ENCODE measurements at places on chromosomes 13 and 19.

DNA sequence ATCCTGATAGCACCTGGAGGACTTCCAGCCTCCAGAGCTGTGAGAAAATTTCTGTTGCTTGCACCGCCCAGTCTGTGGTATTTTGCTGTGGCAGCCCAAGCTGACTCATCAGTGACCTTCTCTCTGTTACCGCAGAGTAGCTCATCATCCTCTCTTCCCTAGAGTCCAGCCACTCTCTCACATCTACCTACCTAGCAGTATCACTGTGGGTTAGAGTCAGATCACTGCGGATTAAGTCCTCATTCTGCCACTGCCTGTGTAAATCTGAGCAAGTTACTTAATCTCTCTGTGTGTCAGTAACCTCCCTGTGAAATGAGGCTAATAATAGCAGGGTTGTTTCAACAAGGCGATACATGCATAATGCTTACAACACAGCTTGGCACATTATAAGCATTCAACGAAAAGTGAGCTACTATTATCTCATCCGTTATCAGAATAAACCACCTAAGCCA is 40.3 kb upstream of the USPL1 start:
- DNase-seq = peak; percentile 82

DNA sequence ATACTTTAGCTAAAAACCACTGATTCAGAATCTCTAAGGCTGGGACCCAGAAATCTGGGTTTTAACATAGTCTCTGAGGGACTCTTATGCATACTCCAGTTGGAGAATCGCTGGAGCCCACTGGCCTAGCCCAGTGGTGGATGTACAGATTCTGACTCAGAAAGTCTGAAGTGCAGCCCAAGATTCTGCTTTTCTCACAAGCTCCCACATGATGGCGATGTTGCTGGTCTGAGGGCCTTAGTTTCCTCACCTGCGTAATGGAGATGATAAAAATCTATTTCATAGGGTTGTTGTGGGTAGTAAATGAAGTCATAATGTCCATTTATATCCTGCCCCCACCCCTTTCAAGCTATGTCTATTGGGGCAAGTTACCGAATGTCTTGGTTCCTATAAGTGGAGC is 7.7 kb upstream of the CDADC1 start:
- peak; percentile 58 for DNase-seq

DNA sequence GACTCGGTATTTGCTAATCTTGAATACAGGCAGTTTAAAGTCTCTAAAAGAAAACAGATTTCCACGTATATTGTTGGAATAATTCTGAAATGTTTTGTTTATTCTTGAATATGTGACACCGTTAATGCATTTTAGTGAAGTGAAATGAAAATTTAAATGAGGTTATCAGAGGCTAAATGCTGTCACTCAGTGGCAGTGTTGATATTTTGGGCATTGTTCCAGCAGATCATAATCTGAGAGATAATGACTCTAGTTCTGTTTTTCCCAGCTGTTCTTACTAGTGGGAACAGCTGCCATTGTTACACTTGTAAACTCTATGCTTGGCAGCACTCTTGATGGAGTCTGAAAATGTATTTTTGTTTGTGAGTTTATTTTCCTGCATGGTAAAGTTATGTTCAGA is 365.6 kb upstream of the SLC10A2 start:
- DNase-seq = no peak

DNA sequence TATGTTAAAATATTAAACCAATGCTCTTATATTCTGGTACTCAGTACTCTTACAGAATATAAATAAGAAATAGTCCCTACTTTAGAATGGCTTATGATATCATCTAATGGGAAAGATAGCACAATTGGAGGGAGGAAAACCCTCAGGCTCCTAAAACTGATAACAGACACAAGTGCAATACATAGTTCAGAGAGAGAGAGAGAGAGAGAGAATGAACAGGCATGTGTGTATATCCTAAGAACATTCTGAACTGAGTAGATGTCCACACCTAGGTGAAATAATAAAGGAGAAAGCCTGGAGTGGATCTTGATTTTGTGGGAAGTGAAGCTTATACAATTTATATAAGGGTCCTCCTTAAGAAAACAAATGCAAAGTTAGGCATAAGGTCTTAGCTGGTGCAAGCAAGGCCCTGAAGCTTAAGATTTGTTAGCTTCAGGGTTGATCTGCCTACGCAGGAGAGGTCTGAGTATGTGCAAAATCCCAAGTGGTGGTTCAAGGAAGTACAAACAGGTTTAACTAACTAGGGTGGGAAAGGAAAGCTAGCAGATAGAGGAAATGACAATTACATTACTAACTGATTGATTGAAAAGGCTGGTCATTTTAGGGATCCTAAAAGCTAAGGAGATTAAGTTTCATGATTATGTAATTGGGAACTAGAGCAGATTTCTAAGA is 53.3 kb downstream of the SOX21 start:
- DNase-seq = no peak

DNA sequence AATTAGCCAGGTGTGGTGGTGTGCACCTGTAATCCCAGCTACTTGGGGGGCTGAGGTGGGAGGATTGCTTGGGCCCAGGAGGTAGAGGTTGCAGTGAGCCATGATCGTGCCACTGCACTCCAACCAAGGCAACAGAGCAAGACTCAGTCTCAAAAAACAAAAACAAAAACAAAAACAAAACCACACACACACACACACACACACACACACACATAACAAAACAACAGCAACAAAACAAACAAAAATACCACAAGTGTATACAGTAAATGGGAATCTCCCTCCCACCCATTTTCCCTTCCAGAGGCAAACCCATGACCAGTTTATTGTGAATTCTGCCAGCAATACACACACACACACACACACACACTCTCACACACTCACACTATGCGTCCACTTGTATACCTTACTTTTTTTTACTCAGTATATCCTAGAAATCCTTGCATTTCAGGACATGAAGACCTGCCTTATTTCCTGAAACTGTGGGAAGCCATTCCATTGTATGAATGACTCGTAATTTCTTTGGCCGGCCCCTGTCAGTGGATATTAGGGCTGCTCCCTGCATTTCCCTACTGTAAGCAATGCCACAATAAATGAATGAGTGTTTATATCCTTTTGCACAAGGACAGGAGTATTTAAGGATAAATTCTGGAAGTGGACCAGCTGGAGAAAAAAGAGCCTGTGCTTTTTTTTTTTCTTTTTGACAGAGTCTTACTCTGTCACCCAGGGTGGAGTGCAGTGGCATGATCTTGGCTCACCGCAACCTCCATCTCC is 6.9 kb upstream of the PLEKHF1 start:
- no peak for DNase-seq

DNA sequence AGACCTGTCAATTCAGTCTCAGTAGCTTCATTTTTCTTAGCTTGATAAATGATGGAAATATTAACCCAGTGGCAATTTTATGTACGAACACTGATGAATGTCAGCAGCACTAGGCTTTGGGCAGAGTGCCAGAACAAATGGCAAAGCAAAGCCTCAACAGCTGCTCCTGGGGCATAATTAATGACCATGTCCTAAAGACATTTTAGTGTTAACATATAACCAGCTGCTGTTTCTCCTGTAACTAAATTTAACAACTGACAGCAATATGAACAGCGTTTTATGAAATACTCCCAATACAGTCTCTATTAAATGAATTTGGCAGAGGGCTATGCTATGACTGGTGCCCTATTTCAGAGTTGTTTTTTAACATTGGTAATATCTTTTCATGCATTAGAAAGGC is 47.1 kb downstream of the ZNF568 start:
- no peak for DNase-seq

DNA sequence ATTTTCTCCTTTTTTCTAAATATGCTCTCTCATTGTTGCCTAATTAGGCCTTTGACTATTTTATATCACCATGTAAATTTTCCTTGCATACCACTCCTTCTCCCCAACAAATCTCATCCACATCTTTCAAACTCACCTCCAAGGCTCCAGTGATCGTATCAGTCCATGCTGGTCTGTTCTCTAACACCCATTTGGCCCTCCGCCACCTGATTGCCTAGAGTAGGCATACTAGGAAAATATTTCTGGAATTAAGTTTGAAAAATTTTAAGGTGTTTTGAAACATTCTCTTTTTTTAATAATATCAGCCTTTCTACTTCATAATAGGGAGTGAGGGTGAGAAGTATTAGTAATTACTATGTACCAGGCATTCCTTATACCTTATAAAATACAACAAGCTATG is 473.9 kb downstream of the FGF9 start:
- DNase-seq = no peak

DNA sequence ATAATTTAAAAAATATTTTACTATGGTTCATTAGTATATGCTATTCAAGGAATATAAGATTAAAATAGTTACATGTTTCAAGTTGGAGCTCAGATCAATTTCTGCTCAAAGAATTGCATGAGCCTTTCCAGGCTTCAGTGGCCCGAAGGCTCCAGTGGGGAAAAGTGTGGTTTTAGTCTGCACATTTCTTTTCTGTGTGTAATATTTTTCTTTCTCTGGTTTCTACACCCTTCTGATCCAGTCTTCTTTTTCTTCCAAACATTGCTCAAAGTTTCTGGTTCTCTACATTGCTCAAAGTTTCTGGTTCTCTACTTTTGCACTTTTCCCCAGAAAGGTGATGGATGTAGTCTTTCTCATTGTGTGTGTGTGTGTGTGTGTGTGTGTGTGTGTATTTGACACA is 64.7 kb upstream of the OXGR1 start:
- no peak for DNase-seq

DNA sequence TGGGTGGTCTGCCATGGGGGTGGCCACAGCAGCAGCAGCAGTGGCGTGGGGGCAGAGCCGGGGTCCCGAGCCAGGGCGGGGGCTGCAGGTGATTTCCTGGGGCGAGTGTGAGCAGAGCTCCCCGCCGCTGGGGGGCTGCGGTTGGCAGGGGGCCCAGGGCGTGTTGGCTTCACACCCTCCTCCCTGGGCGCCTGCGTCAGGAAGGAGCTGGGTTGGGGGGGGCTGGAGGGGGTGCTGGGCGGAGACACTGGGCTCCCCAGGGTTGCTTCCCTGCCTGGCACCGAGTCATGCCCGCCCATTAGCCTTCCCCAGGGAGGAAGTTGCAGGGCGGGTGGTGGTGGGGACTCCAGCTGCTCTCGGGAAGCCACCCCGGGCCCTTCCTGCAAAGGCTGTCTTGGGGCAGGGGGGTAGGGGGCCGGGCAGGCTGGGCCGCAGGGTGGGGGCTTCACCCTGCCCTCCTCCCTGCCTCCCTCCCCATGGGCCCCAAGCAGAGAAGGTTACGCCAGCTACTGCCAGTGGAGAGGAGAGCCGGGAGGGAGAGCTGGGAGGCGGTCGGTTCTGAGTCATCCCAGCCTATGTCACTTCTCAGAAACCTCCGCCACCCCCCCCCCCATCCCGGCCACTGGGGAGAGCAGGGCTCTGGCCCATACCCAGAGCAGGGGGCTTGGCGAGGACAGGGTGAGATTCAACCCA is 4.6 kb downstream of the MIDN start:
- peak; percentile 97 for DNase-seq

DNA sequence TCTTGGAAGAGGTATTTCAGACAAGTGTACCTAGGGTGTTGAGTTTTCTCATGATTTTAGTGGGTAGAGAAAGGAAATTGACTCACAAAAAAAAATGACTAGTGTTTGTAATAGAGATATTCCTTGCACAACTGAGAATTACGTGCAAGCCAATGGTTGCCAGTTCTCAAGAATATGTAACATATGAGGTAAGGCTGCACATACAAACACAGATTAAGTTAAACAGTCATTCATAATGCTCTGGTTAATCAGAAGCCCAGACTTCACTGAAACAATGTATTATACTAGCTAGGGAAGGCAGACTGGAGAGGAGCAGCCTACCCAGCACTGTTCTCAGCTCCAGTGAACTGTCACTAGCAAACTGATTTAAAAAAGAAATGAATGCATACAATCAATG is 418.3 kb downstream of the DIAPH3 start:
- no peak for DNase-seq

GRCh38 chr19:6218491-6219146 is 61.2 kb downstream of the MLLT1 start:
- peak; percentile 87 for DNase-seq

- DNase-seq = no peak
Observed at GRCh38 chr19:51681286-51681941, 11.7 kb upstream of the SPACA6 start.

DNA sequence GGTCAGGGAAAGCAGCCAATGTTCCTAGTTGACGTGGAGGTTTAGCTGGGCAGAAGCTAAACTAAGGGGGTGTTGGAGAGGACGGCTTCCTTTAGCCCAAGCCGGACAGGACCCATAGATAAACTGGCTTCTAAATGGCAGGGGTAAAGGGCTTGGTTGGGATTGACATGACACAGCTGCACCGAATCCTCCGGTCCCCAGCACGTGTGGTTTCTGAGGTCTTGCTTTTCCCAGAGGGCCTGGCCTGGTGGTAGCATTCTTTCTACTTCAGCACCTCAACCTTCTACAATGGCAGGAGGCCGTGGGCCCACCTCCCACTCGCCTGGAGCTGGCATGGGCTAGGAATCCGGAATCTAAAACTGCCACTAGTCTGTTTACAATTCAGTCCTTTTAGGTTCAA is 163.0 kb downstream of the FGF9 start:
- no peak for DNase-seq

DNA sequence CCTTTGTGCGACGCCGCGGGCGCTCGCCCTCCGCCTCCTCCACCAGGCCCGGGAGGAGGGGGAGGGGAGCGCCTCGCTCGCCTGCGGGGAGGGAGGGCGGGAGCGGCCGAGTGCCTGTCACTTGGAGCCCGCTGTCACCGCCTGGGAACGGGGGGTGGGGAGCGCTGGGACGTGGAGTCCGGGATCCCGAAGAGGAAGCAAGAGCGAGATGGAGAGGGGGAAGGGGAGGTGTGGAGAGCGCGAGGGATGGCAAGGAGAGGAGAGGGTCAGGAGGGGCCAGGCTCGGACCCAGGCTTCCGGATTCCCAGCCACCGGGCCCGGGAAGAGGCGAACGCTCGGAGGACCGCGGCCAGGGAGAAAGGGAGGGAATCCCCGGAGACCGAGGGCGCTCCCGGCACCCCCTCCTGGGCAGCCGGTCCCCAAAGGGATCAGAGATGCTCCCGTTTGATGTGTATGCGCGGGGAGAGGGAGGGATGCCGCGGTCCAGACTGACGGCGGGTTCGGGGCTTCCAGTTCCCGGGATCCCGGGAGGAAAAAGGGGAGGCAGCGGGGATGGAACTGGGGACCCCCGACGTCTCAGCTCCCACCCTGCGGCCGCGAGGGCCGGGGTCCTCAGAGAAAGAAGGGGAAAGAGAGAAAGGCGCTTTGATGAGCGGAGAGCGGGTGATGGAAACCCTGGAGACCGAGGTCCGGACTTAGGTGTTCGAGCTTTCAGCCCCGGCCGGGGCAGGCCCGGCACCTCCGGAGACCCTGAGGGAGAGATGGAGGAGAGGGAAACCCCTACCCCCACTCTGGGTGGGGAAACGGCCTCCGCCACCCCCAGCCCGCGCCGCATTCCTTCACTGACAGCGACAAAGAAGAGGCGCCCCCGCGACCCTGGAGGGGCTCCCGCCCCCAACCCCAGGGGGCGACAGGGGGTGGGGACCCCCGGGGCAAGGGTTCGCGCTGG is 4.7 kb upstream of the DPF1 start:
- no peak for DNase-seq

DNA sequence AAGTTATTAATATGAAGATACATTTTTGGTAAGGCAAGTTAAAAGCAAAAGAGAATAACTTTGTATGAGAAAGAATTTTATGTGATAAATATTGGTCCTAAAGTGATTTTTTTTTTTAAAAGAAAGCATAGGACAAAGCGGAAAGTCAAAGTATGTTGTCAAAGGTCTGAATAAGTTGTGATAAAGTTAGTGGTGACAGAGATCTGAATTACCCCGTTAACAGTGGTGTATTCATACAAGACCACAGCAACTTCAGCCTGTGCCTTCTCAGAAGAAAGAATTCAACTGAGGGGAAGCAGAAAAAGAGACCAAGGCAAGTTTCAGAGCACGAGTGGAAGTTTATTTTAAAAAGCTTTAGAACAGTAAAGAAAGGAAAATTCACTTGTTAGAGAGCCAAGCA is 19.0 kb upstream of the ZNF566 start:
- DNase-seq = no peak

GRCh38 chr19:10551698-10552301 is 8.1 kb downstream of the ATG4D start:
- DNase-seq = peak; percentile 33
